ENCODE measurements at places on chromosomes 11 and 22. TPM values are rescaled to one million over a fixed set of nuclear protein-coding genes. Genes with fewer than 3 reads are reported as not detected.

DNA sequence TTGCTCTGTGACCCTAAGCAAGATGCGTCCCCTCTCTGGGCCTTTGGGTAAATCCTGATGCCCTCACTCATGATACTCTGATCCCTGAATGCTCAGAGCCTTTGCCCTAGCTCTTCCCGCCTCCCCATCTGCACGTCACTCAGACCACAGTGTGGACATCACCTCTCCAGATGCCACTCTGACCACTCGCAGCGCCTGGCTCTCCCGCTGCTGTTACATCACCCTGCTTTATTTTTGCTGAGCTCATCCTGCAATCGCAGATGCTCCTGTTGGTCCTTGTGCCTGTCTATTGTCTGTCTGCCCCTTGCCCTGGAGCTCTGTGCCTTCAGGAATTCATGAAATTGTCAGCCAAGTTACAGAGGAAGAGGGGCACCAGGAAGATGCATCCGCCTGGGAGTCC is 5.5 kb downstream of the OSM start:
- DNase-seq: no peak
- H3K4me3 ChIP-seq: no peak overlapping the region
- no peak overlapping the region for H3K27ac ChIP-seq
- no peaks in the 10 kb centered on the region for H3K36me3 ChIP-seq
- H3K27me3 ChIP-seq: no peaks in the 10 kb centered on the region

DNA sequence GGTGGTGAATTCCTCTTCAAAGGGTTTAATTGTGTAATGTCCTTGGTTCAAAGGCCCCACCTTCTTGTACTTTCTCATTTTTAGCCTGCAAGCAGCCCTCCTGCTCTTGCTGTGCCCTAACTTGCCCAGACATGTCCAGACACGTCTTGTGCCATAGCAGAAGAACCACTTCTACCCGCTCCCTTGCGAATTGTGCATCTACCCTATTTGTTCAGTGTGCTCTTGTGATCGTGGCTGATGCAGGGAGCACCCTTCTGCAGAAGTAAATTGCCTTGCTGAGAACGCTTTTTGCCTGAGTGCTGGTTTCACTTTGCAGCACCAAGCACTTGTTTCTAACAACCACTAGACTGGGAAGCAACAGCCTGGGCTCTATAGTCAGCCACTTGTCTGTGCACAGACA is 249.4 kb downstream of the SBF2 start:
- no peaks in the 10 kb centered on the region for H3K27me3 ChIP-seq
- H3K36me3 ChIP-seq: peaks cover 5% of the 10 kb centered on the region
- H3K4me3 ChIP-seq: no peak overlapping the region
- H3K27ac ChIP-seq: no peak overlapping the region

- H3K27me3 ChIP-seq: peaks cover 13% of the 10 kb centered on the region
- no peak overlapping the region for H3K27ac ChIP-seq
- DNase-seq: no peak
Observed at GRCh38 chr22:48713272-48714205, 1114.1 kb downstream of the BRD1 start.

- H3K36me3 ChIP-seq: no peaks in the 10 kb centered on the region
- DNase-seq: no peak
- no peak overlapping the region for H3K4me3 ChIP-seq
- no peak overlapping the region for H3K27ac ChIP-seq
Observed at GRCh38 chr11:22668005-22668796, 1.8 kb downstream of the GAS2 start.

GRCh38 chr11:47254386-47254785 is 3.4 kb upstream of the NR1H3 start:
- H3K4me1 ChIP-seq: peaks cover 12% of the 10 kb centered on the region
- no peak overlapping the region for H3K4me3 ChIP-seq
- H3K27me3 ChIP-seq: no peaks in the 10 kb centered on the region
- H3K36me3 ChIP-seq: no peaks in the 10 kb centered on the region
- no peak for DNase-seq

Gene NPAS4
- total RNA-seq: not detected

Gene CREB3L1
- 40.5 TPM for total RNA-seq

GRCh38 chr22:29623553-29624169 is 20.2 kb downstream of the NF2 start:
- peaks cover 29% of the 10 kb centered on the region for H3K4me1 ChIP-seq
- no peak overlapping the region for H3K4me3 ChIP-seq
- no peaks in the 10 kb centered on the region for H3K36me3 ChIP-seq
- H3K27ac ChIP-seq: peak overlapping the region; percentile 74
- DNase-seq: no peak

Gene TRIM51
- total RNA-seq: not detected

DNA sequence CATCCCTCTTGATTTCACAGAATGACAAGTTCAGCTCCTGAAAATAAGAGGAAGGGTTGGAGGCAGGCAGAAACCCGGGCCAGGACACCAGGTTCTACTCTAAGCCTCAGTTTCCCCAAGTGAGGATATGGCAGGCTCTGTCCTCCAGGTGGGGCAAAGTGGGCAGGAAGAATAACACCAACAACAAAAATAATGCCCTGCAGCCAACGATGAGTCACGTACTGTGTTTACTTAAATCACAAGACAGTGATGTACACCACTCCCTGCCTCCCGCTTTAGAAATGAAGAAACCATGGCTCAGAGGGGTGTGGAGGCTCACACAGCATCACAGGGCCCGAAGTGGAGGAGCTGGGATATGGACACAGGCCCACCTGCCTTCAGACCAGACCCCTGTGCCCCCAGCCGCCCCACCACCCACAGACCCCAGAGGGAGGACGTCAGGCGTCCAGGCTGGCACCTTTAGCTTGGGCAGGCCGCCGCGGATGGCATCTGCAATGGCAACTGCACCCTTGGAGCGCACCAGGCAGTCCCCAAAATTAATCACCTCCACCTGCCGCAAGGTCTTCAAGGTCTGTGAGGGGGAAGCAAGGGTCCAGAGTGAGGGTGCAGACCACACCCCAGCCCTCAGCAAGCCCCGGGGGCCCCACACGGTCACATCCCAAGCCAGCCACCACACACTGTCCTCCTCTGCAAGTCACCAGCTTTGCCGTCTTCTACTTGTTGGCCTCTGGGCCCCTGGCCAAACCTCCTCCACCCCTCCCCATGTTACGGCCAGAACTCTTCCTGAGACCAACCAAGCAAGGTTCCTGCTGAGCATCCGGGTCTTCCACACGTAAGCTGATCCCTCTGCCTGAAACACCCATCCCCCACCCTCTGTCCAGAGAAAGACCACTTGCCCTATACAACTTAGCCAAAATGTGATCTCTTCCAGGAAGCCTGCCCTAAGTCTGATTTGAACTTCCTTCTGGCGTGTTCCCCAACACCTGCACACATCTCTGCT is 15.8 kb upstream of the CHADL start:
- DNase-seq: no peak
- no peak overlapping the region for H3K27ac ChIP-seq
- no peaks in the 10 kb centered on the region for H3K4me1 ChIP-seq
- H3K27me3 ChIP-seq: no peaks in the 10 kb centered on the region
- no peak overlapping the region for H3K4me3 ChIP-seq

- H3K27ac ChIP-seq: no peak overlapping the region
- H3K4me1 ChIP-seq: peaks cover 13% of the 10 kb centered on the region
- no peak overlapping the region for H3K4me3 ChIP-seq
- no peaks in the 10 kb centered on the region for H3K36me3 ChIP-seq
- no peak for DNase-seq
- H3K27me3 ChIP-seq: no peaks in the 10 kb centered on the region
Observed at GRCh38 chr11:76748948-76749347, 34.2 kb upstream of the TSKU start.

DNA sequence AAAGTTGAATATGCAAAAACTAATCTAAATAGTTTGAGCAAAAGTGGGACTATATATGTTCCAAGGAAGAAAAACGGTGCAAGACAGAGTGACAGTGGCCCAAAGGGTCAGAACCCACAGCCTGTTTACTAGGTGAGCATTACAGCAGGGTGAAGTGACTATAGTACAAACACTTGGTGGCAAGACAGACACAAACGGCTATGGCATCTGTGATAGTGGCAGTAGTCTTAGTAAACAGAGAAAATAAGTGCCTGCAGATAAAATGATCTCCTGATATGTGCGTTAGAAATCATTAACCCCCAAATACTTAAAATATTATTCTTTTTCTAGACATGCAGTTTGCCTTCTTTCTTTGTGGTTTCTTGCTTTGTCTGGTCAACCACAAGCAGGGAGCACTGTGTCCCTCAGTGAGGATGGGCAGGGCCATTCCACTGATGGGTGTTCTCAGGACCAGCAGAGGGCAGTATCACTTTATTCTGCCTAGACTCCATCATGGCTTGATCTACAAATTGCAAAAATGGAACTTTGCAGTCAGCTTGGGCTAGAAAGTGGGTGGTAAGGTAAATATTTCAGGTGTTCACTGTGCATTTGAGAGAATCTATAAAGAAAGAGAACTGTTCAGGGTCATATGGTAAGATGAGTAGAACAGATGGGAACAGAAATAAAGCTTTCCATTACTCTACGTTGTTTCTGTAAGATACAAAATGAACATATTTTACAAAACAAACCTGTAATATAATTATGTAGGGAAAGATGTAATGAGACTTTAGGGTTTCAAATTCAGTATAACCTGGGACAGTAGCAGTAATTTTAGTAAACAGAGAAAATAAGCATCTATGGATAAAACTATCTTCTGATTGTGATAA is 198.2 kb downstream of the SWAP70 start:
- H3K4me3 ChIP-seq: no peak overlapping the region
- H3K36me3 ChIP-seq: no peaks in the 10 kb centered on the region
- peaks cover 6% of the 10 kb centered on the region for H3K4me1 ChIP-seq
- H3K27me3 ChIP-seq: no peaks in the 10 kb centered on the region
- H3K27ac ChIP-seq: no peak overlapping the region

- peak; percentile 28 for DNase-seq
- H3K27ac ChIP-seq: no peak overlapping the region
- H3K27me3 ChIP-seq: no peaks in the 10 kb centered on the region
Observed at GRCh38 chr11:120500414-120501071, 11.0 kb upstream of the GRIK4 start.

Gene C11orf86
- not detected for total RNA-seq

GRCh38 chr11:126628790-126629621 is 273.5 kb downstream of the ST3GAL4 start:
- no peaks in the 10 kb centered on the region for H3K36me3 ChIP-seq
- H3K27me3 ChIP-seq: no peaks in the 10 kb centered on the region
- no peak for DNase-seq
- no peak overlapping the region for H3K4me3 ChIP-seq
- H3K4me1 ChIP-seq: no peaks in the 10 kb centered on the region

- H3K4me3 ChIP-seq: no peak overlapping the region
- H3K27me3 ChIP-seq: no peaks in the 10 kb centered on the region
- DNase-seq: no peak
Observed at GRCh38 chr22:25493794-25494193, 70.7 kb upstream of the GRK3 start.

Gene USP2
- total RNA-seq: 3.7 TPM

DNA sequence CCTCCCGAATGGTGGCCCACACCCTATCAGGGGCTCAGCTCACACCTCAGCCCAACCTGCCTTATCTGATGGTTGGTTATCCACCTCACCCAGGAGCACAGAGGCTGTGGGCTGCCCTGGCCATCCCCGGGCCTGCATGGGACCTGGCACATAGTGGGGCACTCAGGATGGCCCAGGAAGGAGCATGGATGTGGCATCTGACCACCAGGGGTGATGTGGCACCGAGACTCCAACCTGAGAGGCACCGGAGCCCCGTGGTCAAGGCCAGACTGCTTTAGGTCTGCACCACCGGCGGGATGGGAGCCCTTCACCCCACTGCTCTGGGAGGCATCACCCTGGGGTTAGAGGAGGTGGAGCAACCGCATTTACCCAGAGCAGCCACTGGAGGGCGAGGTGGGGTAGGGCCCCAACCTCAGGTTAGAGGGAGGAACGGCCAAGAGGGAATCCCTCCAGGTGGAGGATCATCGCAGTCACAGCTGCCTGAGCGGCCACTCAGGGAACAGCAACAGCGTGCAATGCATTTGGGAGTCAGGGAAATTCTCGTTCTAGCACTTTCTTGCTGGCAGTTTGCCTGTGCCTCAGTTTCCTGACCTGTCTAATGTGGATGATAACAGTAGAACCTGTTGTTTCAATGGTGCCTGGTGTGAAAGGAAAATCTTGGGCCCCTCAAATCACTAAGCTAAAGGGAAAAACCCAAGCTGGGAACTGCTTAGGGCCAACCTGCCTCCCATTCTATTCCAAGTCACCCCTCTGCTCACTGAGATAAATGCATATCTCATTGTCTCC is 52.9 kb upstream of the CARS1 start:
- DNase-seq: no peak
- no peaks in the 10 kb centered on the region for H3K27me3 ChIP-seq
- H3K36me3 ChIP-seq: peaks cover 45% of the 10 kb centered on the region
- H3K4me3 ChIP-seq: no peak overlapping the region

Gene SAA2
- total RNA-seq: 92.5 TPM

DNA sequence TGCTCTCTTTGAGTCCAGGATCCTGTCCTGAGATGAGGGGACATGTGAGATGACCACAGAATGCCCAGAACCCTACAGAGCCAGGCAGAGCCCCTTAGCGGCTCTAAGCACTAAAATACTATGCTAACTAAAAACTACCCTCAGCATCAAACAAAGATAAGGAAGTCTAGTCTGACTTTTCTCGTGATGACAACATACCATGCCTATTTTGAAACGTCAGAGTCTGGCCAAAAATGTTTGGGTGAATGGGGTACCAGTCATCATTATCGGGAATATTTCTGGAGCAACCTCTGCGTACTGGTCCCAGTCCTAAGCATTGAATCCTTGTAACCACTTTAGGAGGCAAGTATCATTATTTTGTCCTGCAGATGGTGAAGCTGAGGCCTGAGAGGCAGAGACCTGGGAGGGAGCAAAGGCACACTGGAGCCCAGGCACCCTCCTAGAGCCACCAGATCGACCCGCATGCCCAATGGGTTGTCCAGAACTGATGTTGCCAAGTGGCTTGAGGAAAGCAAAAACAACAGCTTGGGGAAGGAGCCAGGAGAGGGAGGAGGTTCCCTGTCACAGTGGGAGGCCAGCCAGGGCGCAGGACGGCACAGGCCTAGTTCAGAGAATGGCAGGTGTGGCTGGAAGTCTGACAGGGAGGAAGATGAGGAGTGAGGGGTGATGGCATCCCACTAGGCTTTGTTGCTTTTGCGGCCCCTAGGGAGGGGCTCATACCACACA is 7.2 kb upstream of the OSM start:
- no peak overlapping the region for H3K27ac ChIP-seq
- no peaks in the 10 kb centered on the region for H3K36me3 ChIP-seq
- H3K4me3 ChIP-seq: no peak overlapping the region
- no peaks in the 10 kb centered on the region for H3K27me3 ChIP-seq
- no peak for DNase-seq
- peaks cover 87% of the 10 kb centered on the region for H3K4me1 ChIP-seq

Gene ART1
- 0.55 TPM for total RNA-seq

Measured in left lung (tissue), 14 donors.